SK-N-SH (cell line): ENCODE measurements at places on chromosomes 1 and 21.

DNA sequence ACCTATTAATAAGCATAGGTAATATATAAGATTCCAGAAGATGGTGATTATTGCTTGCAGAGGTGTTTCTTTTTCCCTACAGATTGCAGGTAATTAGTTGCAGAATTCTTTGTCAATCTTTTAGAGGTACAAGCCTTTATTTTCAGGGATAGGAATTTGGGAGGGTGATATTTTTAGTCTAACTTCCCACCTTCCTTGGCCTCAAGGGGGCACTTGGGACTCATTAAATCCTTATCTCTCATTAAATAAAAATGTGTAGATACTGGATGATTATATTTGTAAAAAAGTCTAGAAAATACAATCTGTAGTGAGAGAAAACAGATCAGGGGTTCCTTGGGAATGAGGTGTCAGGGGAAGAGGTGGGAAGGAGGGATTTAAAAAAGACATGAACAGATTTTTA lies 179.2 kb downstream of the PATJ start:
- DNase-seq: no peak

DNA sequence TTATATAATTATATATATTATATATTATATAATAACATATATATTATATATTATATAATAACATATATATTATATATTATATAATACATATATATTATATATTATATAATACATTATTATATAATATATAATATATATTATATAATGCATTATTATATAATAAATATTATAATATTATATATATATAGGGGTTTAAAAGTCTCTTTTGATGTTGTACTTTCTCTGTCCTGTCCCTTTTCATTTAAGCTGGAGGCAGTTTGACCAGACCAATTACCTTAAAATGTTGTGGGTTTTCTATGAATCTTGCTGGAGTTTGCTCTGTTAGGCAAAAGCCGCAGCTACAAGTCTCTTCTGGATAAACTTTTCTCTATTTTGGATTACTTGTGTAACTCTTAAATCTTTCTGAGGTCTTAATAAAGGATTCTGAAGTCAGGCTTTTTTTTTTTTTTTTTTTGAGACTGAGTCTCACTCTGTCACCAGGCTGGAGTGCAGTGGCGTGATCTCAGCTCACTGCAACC lies 22.2 kb upstream of the KIF1B start:
- no peak for DNase-seq

DNA sequence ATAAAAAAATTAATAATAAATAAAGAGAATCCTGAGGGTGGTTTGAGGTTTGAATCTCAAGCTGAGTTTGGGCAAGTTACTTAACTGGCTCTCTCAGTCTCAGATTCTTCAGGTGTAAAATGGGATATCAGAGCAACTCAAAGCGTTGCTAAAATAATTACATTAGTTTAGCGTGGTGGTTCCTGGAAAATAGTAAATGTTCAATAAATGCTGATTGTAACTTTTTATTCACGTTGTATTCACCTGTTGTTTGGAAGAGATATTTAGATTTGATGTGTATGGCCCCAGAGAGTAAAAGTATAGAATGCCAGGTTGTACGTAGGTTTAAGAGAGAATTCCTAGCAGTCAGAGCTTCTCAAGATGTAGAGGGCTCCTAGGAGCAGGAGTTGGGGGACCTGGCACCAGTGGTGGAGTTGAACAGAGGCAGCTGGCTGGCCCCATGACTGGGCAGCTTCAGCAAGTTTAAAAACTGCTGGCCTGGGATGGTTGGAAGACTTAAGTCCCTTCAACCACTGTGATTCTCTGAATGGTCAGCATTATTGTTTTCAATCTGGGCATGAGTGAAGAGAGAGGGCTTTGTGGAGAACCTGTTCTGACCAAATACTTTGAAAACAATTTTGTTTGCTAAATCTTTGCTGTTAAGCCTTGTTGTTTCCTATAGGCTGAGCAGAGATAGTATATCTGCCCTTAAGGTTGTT lies 22.4 kb downstream of the PRCC start:
- no peak for DNase-seq

- no peak for DNase-seq
These were observed 42.5 kb downstream of the PGM1 start for GRCh38 chr1:63635681-63636080.

- DNase-seq: no peak
These were observed 35.7 kb downstream of the CAPZB start for GRCh38 chr1:19449454-19450228.

DNA sequence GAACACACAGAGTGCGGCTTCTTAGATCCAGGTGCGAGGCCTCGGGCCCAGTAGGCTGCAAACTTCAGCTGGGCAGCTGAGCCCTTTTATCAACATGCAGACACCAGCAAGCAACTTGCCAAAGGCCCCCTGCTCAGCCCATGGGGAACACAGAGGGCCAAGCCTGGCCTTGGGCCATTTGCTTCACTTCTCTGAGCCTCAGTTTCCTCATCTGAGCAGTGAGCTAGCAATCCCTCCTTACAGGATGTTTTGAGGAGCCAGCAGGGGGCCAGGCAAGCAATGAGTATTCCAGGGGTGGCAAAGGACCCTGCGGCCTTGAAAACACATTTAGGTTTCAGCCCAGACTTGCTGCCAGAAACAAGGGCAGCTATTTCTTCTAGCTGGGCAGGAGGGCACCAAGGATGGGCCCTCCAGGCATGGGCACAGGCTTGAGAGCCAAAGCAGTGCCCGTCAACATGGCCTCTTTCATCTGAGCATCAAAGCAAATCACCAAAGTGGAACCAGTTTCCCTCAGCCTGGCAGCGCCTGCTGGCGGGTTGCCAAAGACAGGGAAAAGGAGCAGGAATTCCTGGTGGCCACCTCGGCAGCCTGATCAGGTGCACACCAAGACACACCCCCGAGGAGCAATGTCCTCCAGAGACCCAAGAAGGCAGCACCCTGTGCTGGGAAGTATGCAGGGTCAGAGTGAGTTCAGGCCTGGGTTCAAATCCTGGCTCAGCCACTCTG lies 1.4 kb downstream of the MATN1 start:
- no peak for DNase-seq

GRCh38 chr1:54808443-54809207 lies 7.5 kb upstream of the TTC22 start:
- DNase-seq: no peak

DNA sequence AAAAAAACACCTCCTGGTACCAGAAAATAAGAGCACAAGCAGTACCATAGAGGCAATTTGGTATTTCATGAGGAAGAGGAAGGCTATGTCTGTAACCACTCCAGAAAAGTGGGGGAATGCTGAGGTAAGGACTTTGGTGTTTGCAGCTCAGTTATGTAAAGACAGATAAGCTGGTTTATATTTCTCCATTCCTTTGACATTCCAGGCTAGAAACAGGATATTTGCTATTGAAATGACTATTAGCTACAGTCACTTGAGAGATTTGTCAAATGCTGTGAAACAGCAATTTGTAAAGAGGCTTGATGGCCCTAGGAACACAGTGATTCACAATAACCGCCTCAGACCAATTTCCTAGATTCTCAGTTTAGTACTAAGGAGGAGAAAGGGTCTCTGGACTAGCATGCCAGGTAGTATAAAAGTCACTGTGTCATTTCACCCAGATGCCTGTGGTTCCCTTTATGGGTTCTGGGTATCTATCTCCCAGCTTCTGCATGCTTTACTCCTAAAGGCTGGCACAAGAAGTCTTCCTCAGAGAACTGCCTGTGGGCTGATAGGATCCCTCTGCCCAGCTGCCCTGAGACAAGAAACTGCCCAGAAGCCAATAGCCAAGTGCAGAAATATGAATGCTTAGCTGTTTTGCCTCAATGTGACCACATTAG lies 80.5 kb downstream of the VCAM1 start:
- DNase-seq: no peak

- DNase-seq: no peak
These were observed 68.9 kb downstream of the DMAP1 start for GRCh38 chr1:44281962-44282703.

- DNase-seq: no peak
These were observed 160.2 kb downstream of the DENND1B start for GRCh38 chr1:197614916-197615692.

DNA sequence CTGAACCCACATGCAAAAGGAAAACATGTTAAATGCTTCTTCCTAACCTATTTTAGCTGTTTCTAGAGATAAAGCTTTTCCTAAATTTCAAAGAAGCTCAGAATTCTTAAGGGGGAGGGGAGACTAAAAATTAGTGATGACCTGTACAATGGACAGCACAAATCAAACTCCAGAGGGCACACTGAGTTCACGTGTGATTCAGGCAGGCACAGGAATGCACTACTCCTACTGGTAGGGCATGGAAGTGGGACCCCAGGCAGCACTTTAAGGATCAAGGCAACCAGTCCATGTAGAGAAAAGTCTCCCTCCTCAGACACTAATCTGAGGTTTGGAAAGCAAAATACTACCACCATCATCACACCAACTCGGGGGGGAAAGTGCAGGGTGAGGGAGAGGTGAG lies 31.3 kb upstream of the CLCA4 start:
- peak; percentile 21 for DNase-seq

DNA sequence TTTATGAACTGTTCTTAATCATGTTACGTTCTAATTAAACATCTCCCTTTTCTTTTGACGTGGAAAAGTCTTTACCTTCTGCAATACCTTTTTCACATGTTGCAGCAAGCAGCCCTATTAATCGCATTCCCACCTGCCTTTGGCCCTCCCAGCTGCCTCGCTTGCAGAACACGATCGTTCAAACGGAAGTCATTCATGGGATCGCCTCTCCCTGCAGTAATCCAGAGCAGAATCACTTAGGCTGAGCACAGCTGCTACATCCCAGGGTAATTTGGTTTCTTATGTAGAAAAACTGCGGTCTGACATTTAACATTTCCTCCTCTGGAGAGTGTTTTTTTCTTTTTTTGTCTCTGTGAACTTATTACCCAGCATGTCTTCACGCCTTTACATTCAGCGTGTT lies 206.3 kb downstream of the KIF26B start:
- DNase-seq: no peak

DNA sequence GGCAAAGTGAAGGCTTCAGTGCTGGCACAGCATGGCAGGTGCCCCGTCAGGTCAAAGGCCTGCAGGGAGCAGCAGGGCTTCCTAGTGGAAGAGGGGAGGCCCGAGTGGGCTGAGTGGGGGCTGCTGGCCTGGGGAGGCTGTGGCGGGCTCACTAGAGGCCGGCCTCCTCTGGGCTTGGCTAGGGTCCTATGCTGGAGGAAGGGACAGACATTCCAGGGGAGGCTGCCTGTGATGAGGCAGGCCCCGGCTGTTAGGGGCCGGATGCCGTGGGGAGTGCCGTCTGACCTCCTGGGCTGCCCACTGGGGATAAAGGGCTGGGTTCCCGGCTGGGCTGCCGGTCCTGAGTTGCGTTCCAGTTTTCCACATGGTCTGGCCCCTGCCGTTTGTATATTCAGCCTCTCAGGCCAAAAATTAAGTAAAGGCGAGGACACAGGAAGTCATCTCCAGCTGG lies 21.1 kb downstream of the PRXL2B start:
- no peak for DNase-seq

GRCh38 chr1:22124592-22125229 lies 18.2 kb downstream of the WNT4 start:
- no peak for DNase-seq

- DNase-seq: no peak
These were observed 31.3 kb downstream of the INKA2 start for GRCh38 chr1:111707906-111708305.

- DNase-seq: no peak
These were observed 166.1 kb downstream of the RERE start for GRCh38 chr1:8651236-8651890.

- DNase-seq: no peak
These were observed 4.9 kb downstream of the NR1I3 start for GRCh38 chr1:161233102-161233501.

GRCh38 chr1:153883223-153883622 lies 39.5 kb downstream of the GATAD2B start:
- no peak for DNase-seq

- no peak for DNase-seq
These were observed 3.0 kb downstream of the PRRC2C start for GRCh38 chr1:171488190-171488929.

DNA sequence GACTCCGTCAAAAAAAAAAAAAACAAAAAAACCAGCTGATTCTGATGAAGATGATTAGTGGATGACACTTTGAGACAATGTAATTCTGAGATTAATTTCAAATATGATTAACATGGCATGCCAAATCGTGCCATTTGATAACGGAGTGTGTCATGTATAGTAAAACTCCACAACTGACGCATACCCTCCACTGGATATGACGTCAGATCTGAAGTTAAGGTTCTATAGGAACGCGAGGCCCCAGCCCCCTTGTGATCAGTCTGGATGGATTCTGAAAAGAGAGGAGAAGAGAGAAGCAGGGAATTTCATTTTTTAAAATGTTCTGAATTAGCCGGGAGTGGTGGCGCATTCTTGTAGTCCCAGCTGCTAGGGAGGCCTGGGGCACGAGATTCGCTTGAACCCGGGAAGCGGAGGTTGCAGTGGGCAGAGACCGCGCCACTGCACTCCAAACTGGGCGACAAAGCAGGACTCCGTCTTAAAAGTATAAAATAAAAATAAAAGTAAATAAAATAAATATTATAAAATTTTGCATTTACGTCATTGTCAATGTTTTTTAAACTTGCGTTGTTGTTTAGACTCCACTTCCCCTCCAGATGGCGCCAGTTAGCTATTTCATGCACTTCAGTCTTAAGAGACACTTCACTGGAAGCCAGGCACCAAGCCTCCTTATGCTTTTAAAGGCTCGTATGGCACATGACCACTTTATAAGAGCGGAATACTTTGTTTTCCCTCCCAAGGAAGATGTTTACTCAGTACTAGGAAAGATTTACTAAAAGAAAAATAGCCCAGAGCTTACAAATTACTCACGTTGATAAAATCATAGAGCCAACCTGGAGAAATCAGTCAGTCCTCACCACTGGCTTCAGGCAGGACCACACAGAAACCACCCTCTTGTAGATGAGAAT lies 65.5 kb downstream of the UBE2U start:
- DNase-seq: peak; percentile 57

DNA sequence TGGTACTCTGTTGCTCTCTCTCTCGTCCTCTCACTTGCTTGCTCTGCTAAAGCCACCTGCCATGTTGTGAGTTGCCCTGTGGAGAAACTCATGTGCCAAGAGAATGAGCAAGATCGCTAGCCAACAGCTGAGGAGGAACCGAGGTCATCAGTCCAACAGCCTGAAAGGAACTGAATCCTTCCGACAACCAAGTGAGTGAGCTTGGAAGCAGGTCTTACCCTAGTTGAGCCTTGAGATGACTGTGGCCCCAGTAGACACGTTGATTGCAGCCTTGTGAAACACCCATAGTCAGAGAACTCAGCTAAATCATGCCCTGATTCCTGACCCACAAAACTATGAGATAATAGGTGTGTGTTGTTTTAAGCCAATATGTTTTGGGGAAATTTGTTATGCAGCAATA lies 48.1 kb upstream of the BACH1 start:
- no peak for DNase-seq

DNA sequence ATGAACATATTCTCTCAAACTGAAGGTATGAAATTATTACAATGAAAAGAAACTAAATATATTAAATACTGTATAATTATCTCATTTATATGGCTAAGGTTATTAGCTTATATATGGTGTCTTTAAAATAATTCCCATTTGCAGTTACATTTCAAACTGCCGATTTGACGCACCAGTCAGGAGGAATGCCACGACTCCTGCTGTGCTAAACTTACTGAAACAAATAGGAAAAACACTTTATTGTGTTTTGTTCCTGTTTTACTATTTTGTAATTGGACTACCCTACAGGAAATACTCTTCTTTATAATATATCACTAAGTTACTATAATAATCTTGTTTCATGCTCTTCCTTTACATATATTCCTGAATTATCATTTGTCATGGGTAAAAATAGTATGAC lies 117.8 kb downstream of the DPYD start:
- DNase-seq: no peak

- no peak for DNase-seq
These were observed 209.9 kb upstream of the DEPDC1 start for GRCh38 chr1:68706639-68707317.

GRCh38 chr1:203937678-203938330 lies 76.4 kb downstream of the SNRPE start:
- no peak for DNase-seq
